ENCODE measurements at places on chromosomes 12 and 14.
A peak's percentile ranks its signal among the peaks of the same experiment; 100 is the strongest.

- peaks cover 14% of the 10 kb centered on the region for H3K36me3 ChIP-seq
- DNase-seq = peak; percentile 72
- no peaks in the 10 kb centered on the region for H3K27me3 ChIP-seq
- peak overlapping the region; percentile 98 for H3K4me3 ChIP-seq
- H3K4me1 ChIP-seq = peaks cover 42% of the 10 kb centered on the region
These were observed 1.5 kb downstream of the PRKCH start for GRCh38 chr14:61322799-61323290.

DNA sequence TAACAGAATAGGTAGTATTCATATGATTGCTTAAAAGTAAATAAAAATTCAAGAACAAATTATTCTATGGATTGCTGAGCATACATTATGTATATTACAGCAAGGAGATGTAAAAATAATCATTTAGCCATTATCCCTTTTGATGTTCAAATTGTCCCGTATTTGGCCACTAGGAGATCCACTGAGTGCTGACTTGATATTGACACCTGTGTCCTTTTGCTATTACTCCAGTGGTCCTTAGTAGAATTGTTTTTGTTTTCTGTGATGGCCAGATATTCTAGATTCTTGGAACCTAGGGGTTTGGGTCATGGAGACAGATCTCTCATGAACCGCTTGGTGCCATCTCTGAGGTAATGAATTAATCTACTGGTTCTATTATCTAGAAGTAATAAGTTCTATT, 16.8 kb downstream of the ERO1A start:
- no peak overlapping the region for H3K4me3 ChIP-seq
- no peak for DNase-seq
- H3K4me1 ChIP-seq = no peaks in the 10 kb centered on the region
- no peaks in the 10 kb centered on the region for H3K27me3 ChIP-seq
- H3K27ac ChIP-seq = no peak overlapping the region

DNA sequence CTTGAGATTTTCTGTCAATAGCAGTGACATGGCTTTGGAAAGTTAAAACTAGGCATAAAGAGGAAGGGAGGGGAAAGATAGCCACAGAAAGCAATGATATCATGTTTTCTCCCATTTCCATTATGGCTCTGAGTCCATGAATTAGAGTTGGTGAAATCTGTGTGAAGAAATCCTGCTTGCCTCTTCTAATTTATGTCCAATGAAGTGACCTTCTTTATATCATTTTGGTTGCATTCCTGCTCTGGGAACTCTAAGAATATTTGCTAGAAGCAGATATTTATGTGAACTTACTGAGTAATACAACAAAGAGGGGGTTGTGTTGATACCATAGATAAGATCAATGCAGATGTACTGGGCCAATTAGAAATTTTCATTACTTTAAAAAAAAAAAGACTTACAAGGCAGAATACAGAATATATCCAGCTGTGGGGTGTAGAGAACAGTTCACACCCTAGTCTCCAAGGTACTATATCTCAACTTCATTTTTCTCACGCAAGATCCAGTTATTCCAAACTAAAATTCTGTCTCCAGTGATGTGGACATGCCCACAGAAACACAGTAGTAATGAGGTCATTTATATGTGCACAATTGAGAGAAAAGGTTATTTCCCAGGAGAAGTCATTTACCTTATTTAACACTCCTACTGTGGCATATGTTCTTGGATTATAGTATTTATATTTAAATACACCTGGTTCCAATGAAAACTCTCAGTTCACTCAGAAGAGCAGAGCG, 51.5 kb upstream of the KCNJ8 start:
- no peak for DNase-seq
- no peaks in the 10 kb centered on the region for H3K36me3 ChIP-seq
- no peak overlapping the region for H3K4me3 ChIP-seq
- no peaks in the 10 kb centered on the region for H3K4me1 ChIP-seq

GRCh38 chr12:125145196-125145595, 80.0 kb downstream of the AACS start:
- no peaks in the 10 kb centered on the region for H3K27me3 ChIP-seq
- H3K4me1 ChIP-seq = no peaks in the 10 kb centered on the region
- no peak overlapping the region for H3K27ac ChIP-seq
- no peak overlapping the region for H3K4me3 ChIP-seq

GRCh38 chr12:47017901-47018475, 61.4 kb upstream of the PCED1B start:
- no peaks in the 10 kb centered on the region for H3K36me3 ChIP-seq
- H3K27ac ChIP-seq = no peak overlapping the region
- H3K27me3 ChIP-seq = peaks cover 9% of the 10 kb centered on the region
- H3K4me1 ChIP-seq = no peaks in the 10 kb centered on the region

Data from naive thymus-derived CD8-positive, alpha-beta T cell (primary cell).